ENCODE measurements at places on chromosomes 2 and 18. TPM values are rescaled to one million over a fixed set of nuclear protein-coding genes. Genes with fewer than 3 reads are reported as not detected.

GRCh38 chr18:12656938-12657683 is 796 bp downstream of the SPIRE1 start:
- DNase-seq = no peak

GRCh38 chr2:46001741-46002506 is 295.3 kb upstream of the EPAS1 start:
- peak; percentile 87 for DNase-seq

GRCh38 chr2:127044977-127045661 is 61.8 kb downstream of the BIN1 start:
- no peak for DNase-seq

GRCh38 chr2:71282493-71282892 is 49.1 kb upstream of the ZNF638 start:
- DNase-seq = no peak

- no peak for DNase-seq
These were observed 136.6 kb upstream of the SEC11C start for GRCh38 chr18:59002974-59003594.

GRCh38 chr2:110677080-110677479 is 783 bp downstream of the BUB1 start:
- no peak for DNase-seq

- no peak for DNase-seq
These were observed 84.0 kb downstream of the ZAP70 start for GRCh38 chr2:97797355-97797754.

- DNase-seq = no peak
These were observed 50.8 kb downstream of the TWIST2 start for GRCh38 chr2:238898534-238899281.

GRCh38 chr2:163732727-163733126 is 3.1 kb downstream of the FIGN start:
- DNase-seq = no peak

DNA sequence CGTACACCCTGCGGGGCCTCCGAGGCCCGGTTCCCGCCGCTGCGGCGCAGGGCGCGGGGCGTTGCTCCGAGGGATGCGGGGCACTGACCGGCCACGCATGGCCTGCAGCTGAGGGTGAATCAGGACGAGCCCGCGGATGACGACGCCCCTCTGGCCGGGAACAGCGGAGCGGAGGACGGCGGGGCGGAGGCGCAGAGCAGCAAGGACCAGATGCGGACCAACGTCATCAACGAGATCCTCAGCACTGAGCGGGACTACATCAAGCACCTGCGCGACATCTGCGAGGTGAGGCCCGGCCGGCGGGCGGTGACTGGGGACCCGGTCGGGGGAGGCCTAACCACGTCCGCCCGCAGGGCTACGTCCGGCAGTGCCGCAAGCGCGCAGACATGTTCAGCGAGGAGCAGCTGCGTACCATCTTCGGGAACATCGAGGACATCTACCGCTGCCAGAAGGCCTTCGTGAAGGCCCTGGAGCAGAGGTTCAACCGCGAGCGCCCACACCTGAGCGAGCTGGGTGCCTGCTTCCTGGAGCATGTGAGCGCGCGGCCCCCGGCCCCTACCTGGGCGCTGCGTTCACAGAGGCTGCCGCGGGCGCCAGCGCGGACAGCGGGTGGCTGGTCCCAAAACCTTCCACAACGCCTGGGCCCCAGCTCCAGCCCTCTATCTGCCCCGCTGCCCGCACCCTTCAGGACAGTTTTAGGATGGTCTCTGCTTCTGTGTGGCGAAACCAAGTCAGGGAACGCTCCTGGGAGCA is 53.2 kb downstream of the FAM168B start:
- DNase-seq = no peak

GRCh38 chr18:8984131-8984721 is 118.3 kb upstream of the NDUFV2 start:
- DNase-seq = no peak

- DNase-seq = no peak
These were observed 16.4 kb downstream of the RMC1 start for GRCh38 chr18:23519734-23520133.

GRCh38 chr2:75133621-75134570 is 65.4 kb downstream of the TACR1 start:
- peak; percentile 74 for DNase-seq

DNA sequence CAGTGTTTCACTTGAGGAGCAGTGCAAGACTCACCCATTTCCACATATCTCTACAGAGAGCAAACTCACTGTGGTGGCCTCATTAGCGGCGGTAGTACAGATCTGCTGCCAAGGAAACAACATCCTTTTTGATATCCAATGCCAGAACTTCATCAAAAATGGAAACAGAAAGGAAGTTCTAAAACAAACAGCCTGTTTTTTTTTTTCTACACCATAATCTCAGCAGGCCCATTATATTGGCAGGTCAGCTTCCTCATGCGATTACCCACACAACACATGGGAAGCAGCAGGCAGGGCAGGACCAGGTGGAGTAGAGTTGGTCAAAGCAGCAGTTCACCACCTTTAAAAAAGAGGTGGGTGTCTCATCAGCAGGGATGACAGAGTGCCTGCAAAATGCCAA is 678.9 kb upstream of the CELF4 start:
- no peak for DNase-seq

DNA sequence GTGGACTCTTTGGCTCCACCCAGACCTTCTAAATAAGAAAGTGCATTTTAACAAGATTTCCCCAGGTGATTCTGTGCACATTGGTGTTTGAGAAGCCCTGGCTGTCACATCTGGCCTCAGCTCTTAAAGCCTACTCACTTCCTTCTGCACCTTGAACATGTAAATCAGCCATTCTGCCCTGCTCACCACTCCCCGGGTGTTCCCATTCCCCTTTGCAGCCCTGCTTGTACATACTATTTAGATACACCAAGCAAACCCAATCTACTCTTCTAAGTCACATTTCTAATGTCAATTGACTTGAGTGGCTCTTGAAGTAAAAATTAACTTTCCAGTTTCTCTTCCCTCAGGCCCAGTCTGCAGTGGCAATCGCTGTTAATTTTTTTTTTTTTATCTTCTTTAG is 13.1 kb upstream of the SCN1A start:
- DNase-seq = no peak

GRCh38 chr2:94987074-94988020 is 38.2 kb upstream of the MAL start:
- no peak for DNase-seq

DNA sequence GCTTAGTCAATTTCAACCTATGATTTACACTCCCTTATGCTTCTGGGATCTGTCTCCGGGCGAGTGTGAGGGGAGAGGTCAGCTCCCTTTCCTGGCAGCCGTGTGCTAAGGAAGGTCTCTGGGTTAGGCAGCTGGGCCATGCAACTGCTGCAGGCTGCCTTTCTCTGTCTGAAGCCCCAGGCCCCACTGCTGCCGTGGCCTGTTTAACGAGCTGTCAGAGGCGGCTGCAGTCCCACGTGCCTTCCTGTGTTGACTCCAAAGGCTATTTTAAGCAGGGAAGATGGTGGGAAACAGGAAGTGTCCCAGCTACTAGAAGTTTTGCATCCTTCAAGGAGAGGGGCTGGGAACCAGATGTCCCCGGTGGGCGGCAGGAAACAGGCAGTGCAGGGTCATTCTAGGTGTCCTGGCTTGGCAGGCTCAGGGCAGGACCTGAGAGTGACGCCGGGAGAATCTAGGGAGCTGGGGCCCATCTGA is 186.4 kb downstream of the TNS1 start:
- DNase-seq = no peak

- peak; percentile 68 for DNase-seq
These were observed 28.1 kb downstream of the ARHGAP25 start for GRCh38 chr2:68762665-68763064.

- DNase-seq = no peak
These were observed 134.5 kb downstream of the MEIS1 start for GRCh38 chr2:66569321-66569851.

GRCh38 chr2:218871345-218872302 is 9.0 kb upstream of the WNT10A start:
- no peak for DNase-seq

DNA sequence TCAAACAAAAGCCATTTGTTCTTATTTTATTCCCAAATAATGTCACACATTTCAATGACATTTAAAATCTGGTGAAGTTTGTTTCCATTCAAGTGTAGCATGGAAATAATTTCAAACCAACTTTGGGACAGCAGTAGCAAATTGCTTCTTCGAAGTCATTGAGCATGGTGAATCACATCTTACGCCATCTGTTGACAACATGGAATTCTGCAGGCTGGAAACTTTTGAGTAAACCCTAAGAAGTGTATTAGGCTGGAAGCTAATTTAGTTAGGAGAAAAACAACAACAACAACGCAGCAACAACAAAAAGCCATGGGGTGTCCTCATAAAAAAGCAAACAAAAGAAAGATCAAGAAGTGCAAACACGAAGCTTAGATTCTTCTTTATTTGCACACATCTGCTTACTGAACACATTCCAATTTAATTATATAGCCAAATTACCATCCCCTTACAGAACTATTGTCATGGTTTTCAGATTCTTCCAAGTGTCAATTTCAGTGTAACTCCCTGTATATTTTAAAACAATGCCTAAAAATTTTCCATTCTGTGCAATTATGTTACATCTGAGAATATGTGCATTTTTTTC is 659.0 kb upstream of the CDH7 start:
- DNase-seq = no peak

DNA sequence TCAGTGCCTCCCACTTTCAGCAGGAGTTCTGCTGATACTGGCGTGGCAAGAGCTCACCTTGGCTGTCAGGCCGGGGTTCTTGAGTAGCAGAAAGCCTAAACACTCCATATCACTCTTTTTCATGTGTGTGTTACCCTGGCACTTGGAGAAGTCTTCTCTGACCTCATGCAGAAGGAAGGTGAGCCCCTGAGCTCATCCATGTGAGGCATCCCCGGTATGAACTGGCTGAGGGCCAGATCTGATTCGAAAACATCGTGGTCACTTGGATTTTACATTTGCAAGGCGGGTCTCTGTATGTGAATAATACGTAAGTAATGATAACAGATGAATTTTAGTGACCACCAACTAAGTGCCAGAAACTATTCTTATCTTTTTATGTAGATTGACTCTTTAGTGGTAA is 93.6 kb downstream of the RAPGEF4 start:
- DNase-seq = no peak

DNA sequence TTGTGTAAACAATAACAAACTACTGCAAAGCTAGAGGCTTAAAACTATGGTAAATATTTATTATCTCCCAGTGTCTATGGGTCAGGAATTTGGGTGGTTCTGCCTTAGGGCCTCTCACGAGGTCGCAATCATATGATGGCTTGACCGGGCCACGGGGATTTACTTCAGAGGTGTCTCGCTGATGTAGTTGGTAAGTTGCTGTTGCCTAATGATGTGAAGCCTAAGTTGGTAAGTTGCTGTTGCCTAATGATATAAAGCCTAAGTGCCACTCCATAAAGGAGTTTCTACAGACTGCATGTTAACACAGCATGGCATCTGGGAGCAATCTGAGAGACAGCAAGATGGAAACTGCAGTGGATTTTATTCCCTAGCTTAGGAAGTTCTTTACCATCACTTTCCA is 35.8 kb downstream of the FMNL2 start:
- no peak for DNase-seq

- DNase-seq = no peak
These were observed 21.7 kb downstream of the BCL2 start for GRCh38 chr18:63297687-63298399.

DNA sequence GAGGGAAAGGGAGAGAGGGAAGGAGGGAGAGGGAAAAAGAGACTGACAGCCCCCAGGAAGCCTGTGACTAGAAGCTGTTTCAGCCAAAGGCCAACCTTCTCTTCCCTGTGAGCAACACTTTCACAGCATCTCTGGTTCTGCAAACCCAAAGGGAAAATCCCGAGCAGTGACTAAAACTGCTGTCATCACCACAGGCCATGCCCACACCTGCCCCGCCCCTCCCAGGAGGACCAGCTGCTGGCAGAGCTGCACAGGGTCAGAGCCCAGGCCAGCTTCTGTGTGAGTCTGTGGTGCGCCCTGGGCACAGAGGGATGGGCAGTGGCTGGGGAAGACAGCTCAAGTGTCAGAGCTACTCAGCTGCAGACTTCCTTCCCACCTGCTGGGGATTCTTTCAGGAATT is 64.9 kb upstream of the OTOS start:
- no peak for DNase-seq

NEU2 gene
- not detected for total RNA-seq

ANKRD29 gene
- 7.8 TPM for total RNA-seq

XPO1 gene
- 55.8 TPM for total RNA-seq

PDE1A gene
- total RNA-seq = 13.6 TPM

GBX2 gene
- not detected for total RNA-seq

CYS1 gene
- total RNA-seq = 16.9 TPM

SLC5A6 gene
- total RNA-seq = 12.2 TPM

TRIM54 gene
- total RNA-seq = not detected

TMEM178A gene
- 1.2 TPM for total RNA-seq

CYTIP gene
- total RNA-seq = 2.6 TPM

CXCR2 gene
- total RNA-seq = 2.8 TPM

AKAIN1 gene
- total RNA-seq = not detected

TRIM43 gene
- total RNA-seq = not detected

Measured in esophagus muscularis mucosa (tissue), 4 donors.